ENCODE measurements at places on chromosomes 4 and X.
A peak's percentile ranks its signal among the peaks of the same experiment; 100 is the strongest.

DNA sequence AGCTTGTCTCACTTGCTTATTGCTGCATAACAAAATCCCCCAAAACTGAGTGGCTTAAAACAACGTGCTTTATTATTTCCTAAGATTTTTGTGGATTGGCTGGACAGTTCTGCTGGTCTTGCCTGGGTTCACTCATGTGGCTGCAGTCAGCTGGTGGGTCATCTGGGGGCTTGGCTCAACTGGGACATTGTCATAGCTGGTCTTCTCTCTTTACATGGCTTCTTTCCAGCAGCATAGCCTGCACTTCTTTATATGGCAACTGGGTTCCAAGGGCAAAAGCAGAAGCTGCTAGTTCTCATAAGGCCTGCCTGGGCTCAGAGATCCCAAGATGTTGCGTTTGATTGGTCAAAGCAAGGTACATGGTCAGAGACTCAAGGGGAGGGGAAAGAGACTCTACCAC, 33.7 kb upstream of the STAG2 start:
- no peak for DNase-seq

DNA sequence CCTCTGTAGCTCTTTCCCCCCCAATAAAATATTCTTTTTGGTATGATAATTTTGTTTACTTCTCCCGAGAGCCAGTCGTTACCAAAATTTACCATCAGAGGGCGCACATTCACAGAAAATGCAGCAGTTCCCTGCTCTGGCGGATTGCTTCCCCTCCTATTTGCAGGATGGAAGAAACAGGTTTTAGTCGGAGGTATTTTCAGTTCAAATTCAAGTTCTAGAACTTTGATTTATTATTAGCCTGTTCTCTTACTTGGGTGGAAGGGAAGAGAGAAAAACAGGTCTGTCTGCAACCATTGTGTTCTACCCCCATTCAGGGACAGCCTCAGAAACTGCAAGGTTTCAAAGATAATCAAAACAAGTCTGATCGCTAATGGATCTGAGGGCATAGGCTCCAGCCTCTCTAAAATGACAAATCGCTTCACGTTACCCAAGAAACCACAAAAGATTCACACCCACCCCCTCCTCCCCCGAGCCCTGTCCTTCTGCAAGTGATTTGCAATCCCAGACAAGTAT, 263.8 kb upstream of the RPS6KA3 start:
- peak; percentile 44 for DNase-seq

DNA sequence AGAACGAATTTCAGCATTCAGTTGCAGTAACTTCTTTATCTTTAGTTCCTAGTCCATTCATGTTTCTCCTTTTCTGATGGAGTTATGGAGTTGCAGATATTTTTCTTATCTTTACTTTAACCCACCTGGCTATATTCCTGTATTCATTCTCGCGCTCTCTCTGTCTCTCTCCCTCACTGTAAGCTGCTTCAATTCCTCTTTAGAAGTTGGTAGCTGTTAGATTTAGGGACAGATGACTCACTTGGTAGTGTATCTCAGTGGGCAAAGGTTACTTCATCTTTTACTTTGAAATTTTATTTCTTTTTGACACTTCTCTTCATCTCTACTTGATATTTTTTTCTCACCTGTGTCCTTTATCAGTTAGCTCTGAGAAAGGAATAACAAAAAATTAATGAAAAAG, 49.6 kb upstream of the BRS3 start:
- no peak for DNase-seq

GRCh38 chr4:131499141-131499873, 1649.8 kb upstream of the PCDH10 start:
- peak; percentile 93 for DNase-seq

- no peak for DNase-seq
These were observed 56.5 kb upstream of the PHKA2 start for GRCh38 chrX:19040373-19040772.
